Activated CD4-positive, alpha-beta T cell treated with anti-CD3 and anti-CD28 coated beads for 4 hours (primary cell): ENCODE measurements at places on chromosomes 2 and 18.

- no peak for DNase-seq
Observed at GRCh38 chr18:58599106-58599505, 29.8 kb downstream of the ALPK2 start.

DNA sequence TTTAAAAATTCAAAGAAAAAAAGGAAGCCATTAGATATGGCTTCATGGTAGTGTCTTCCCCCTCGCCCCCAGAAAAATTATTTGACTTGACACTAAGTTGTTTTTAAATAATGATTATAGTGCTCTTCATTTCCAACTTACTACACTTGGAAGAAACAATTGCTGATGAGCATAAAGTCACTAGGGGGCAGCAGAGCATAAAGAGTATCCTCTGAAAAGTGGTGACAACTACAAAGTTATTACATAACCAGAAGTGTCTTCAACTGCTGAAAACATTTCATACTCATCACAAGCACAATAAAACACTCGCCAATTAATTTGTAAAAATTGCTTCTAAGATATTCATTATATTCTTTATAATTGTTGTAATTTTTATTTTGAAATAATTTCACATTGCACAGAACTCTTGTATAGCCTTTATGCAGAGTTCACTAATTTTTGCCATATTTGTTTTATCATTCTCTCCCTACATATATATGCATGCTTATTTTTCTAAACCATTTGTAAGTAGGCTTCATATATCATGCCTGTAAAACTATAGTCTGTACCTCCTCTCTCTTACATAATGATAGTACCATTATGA lies 54.9 kb downstream of the EXOC6B start:
- DNase-seq = peak; percentile 47

- DNase-seq = no peak
Observed at GRCh38 chr2:172232708-172233396, 130.2 kb upstream of the DLX2 start.

DNA sequence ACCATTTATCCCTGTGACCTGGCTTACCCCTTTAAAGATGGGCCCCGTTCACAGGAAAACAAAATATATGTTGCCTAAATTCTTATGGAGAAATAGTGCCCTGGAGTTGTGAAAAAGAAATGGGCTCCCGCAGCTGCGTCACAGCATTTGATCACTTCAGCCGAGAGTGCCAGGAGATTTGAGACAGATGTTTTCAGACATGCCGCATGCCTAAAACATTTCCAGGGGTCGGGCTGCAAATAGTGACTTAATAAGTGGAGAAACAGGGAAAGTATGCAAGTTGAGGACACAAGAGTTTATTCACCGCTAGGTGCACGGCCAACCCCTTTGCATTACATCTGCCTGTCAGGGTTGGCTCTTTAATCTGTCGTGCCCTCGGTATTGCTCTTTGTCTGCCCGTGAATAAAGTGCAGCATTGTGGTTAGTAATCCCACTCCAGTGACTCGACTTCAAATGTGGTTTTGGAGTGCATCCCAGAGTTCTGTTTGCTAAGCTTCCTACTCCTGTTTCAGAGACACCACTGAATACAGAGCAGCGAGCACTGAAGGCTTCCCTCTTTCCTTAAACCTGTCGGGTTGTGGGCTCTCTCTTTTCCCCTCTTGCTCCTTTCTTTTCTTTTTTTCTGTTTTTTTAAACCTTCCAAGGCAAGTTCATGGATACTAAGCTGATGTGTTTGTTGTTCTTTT lies 187.5 kb downstream of the LTBP1 start:
- DNase-seq = no peak

DNA sequence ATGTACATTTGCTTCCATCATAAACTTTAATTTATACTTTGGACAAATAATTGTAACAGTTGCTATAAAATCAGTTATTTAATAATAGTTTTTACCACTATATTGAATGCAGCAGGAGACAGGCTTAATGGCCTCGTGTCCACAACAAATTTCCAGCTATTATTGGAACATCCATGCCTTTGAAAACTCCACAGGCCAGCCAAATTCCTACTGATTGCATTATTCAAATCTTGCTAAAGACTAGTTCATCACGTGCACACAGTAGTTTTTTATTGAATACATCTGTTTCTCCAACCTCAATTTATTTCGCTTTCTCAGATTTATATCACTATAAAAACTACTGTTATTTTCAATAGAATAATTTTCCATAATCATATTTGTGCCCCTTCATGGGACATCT lies 18.4 kb upstream of the PTPRM start:
- DNase-seq = no peak

- DNase-seq = no peak
Observed at GRCh38 chr2:37226863-37227262, 4.5 kb downstream of the CEBPZ start.

DNA sequence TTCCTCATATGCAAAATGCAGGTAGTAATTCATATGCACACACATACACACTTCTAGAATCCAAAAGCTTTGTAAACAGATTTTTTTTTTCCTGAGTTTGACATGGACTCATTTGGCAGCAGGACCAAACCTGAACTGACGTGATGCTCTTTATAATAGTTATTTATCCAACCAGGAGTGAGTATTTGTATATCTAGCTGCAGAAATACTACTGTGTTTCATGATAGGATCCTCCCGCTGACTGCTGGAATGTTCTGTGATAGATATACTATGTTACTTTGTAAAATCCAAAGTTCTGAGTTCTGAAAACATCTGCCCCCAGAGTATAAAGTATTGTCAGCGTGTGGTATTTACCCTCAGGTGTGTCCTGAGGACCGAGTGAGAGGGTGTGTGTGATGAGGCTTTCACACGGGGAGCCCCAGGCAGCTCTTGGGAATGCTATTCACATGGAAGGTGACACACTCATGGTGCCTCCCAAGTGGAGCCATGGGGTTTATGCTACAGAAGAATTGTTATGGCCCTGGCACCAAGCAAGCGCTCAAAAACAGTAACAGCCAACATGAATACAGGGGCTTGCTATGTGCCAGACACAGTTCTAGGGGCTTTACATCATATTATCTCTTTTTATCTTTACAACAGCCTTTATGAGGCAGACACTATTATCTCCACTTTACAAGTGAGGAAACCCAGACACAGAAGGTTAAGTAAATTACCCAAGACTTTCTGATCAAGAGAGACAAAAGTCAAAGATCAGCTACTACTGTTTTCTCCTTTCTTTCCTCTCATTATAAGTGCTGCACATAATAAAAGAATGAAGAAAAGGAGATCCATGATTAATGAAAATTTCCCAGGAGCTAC lies 16.7 kb upstream of the TXNDC2 start:
- DNase-seq = no peak
